Activated T-helper 1 cell treated with anti-CD3 and anti-CD28 coated beads, Interleukin-2, amount 50 U/mL, for 16 hours (primary cell): ENCODE measurements at places on chromosomes 1 and 21.

DNA sequence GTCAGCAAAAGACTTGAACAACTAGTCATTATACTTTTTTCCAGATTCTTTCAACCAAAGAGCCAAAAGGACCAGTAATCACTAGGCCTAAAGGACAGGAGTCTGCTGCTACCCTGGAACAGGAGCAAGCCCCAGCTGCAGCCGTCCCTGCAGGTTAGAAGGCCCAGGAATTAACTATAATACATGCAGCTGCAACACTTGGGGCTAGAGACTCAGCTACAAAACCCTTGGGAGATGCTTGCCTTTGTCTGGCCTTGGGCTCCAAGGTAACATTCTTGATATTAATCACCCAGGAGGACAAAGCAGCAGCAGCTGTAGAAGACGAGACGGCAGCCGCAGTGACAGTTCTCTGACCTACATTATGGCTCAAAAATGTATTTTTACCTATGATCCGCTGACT, 841.2 kb upstream of the ADGRL4 start:
- no peak for DNase-seq

DNA sequence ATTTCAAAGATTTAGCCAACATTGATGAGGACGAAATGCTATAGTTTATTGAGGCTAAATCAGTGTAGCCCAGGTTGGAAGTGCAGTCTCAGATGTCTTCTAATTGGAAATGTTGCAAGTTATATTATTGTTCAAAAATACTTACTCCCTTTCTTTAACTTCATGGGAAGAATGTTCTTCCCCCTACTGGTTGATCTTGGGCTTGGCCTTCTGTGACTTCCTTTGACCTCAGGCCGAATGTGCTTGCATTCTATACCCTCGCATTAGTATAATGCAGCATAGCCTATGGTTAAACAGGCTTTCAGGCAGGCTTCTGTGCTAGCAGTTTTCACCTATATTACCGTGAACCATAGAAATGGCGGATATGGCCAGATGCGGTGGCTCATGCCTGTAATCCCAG, 77.3 kb downstream of the RPE65 start:
- DNase-seq = no peak

- no peak for DNase-seq
These were observed 201.2 kb downstream of the TOMM20 start for GRCh38 chr1:234927312-234927970.

DNA sequence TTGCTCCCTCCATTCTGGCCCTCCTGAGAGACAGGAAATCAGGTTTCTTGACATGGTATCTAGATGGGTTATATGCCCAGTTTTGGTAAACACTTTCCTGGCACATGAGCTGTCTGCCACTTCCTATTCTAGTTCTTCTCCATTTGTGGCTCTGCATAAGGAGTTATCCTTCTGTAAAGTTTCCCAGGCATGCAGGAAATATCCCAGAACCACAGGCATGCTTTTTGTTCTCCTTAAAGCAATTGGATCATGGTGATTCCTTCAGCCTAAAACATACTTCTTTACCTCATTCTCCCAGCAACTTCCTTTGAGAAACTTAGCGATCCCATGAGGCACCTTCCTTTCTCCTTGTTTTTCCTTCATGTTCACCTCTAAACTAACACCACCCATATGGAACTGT, 199.8 kb downstream of the CRB1 start:
- no peak for DNase-seq

DNA sequence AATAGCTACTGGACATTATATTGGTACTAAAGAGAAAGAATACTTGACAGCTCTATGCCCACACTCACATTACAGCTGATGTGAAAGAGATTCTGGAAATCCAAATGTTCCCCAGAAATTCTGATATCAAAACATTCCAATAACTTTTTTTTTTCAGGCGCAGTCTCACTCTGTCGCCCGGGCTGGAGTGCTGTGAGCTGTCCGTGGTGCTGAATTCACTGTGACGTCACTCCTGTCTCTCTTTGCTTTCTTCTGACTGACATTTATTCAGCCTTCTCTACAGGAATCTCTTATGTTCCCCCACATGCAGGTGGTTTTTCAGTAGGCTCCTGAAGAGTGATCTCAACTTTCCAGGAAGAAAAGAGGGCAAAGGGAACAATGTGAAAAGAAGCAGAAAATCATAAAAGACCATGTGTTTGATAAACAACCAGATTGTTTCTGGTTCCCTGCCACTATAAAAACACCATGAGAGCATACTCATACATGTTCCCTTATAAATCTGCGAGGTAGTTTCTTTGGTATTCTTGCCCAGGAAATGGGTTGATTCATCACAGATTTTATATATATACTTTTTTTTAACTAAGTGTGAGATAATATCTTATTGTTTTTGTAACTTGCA, 6.2 kb downstream of the S100A7A start:
- DNase-seq = peak; percentile 11

GRCh38 chr1:232844791-232845190, 39.6 kb downstream of the MAP10 start:
- DNase-seq = no peak

DNA sequence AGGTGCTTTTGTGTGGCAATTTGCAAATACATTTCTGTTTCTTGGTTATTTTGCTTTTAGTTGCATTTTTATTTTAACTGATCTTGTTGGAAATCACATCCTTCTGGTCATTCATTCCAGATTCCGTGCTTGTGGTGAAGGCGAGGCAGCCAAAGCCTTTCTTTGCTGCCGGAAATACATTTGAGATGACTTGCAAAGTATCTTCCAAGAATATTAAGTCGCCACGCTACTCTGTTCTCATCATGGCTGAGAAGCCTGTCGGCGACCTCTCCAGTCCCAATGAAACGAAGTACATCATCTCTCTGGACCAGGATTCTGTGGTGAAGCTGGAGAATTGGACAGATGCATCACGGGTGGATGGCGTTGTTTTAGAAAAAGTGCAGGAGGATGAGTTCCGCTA, 34.8 kb upstream of the CD101 start:
- DNase-seq = no peak

GRCh38 chr1:213399695-213400094, 348.7 kb downstream of the RPS6KC1 start:
- no peak for DNase-seq

- no peak for DNase-seq
These were observed 1.7 kb upstream of the TNFRSF9 start for GRCh38 chr1:7942214-7942921.
